H1 (cell line): ENCODE measurements at places on chromosomes 11 and 22.

GRCh38 chr11:61810671-61811175 lies 6.1 kb downstream of the FADS1 start:
- H3K36me3 ChIP-seq: peaks cover 57% of the 10 kb centered on the region
- no peak overlapping the region for H3K27ac ChIP-seq
- no peak for DNase-seq
- no peaks in the 10 kb centered on the region for H3K27me3 ChIP-seq
- H3K4me1 ChIP-seq: peaks cover 2% of the 10 kb centered on the region; the same call in 1 of the 2 replicates
- H3K4me3 ChIP-seq: no peak overlapping the region

DNA sequence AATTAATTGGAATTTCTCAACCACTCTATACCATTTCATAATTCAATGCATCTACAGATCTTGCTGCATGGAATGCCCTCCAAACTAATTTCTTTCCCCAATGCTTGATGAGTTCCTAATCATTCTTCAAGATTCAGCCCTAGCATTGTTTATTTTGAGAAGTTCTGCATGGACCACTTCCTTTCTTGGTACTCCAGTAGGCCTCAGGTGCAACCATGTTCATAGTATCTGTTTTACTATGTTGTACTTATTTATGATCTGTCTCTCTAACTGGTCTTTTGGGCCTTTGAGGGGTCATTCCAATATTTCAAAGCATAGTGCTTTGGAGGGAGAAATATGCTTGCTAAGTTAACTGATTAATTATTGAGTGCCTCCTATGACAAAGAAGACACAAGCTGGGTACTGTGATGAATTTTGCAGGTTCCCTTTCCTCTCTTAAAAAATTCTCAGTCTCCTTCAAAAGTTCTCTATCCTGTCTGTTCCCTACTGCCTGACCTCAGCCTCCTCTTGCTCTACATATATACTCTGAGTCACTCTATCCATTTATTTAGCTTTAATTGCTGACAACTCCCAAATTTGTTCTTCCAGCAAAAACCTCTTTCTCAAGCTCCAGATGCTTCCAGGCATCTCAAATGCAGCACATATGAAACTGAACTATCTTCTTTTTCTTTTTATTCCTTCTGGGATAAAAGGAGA lies 9.5 kb downstream of the MRPL17 start:
- DNase-seq: no peak
- H3K4me3 ChIP-seq: no peak overlapping the region
- H3K4me1 ChIP-seq: no peaks in the 10 kb centered on the region
- H3K27ac ChIP-seq: no peak overlapping the region
- H3K36me3 ChIP-seq: no peaks in the 10 kb centered on the region

- no peaks in the 10 kb centered on the region for H3K36me3 ChIP-seq
- no peak overlapping the region for H3K27ac ChIP-seq
- peaks cover 11% of the 10 kb centered on the region; the same call in 1 of the 2 replicates for H3K27me3 ChIP-seq
- H3K4me1 ChIP-seq: no peaks in the 10 kb centered on the region; the same call in 1 of the 2 replicates
- DNase-seq: peak; percentile 14
- H3K4me3 ChIP-seq: no peak overlapping the region
Observed at GRCh38 chr11:15943418-15944197, 412.7 kb downstream of the SOX6 start.

DNA sequence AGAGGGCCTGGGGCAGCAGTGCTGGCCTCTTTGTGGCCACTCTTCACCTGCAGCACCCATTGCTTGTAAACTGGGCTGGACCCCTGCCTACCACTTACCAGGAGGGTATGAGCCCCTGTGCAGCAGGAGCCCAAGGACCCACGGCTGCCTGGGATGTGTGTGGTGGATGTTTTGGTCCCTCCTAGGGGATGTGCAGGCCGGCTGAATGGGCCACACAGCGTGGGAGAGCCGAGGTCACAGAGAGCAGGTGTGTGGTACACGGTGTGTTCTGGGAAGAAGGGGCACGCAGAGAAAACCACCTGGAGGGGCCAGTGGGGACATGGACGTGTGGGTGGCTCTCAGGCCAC lies 19.3 kb upstream of the GNB1L start:
- no peaks in the 10 kb centered on the region; the same call in 1 of the 2 replicates for H3K4me1 ChIP-seq
- peak; percentile 49 for DNase-seq
- H3K36me3 ChIP-seq: no peaks in the 10 kb centered on the region

GRCh38 chr22:46142548-46143490 lies 7.5 kb upstream of the PPARA start:
- no peak overlapping the region for H3K4me3 ChIP-seq
- H3K36me3 ChIP-seq: no peaks in the 10 kb centered on the region
- no peaks in the 10 kb centered on the region; the same call in 1 of the 2 replicates for H3K4me1 ChIP-seq
- peaks cover 6% of the 10 kb centered on the region; the same call in 1 of the 2 replicates for H3K27me3 ChIP-seq
- H3K27ac ChIP-seq: no peak overlapping the region

- no peak overlapping the region for H3K27ac ChIP-seq
- no peak for DNase-seq
- no peak overlapping the region for H3K4me3 ChIP-seq
- peaks cover 6% of the 10 kb centered on the region; the same call in 1 of the 2 replicates for H3K36me3 ChIP-seq
Observed at GRCh38 chr22:45688600-45689080, 17.0 kb downstream of the ATXN10 start.

- peak overlapping the region; percentile 31; the same call in 1 of the 2 replicates for H3K27ac ChIP-seq
- H3K36me3 ChIP-seq: peaks cover 12% of the 10 kb centered on the region
- no peak for DNase-seq
- peak overlapping the region; percentile 70 for H3K4me3 ChIP-seq
- no peaks in the 10 kb centered on the region for H3K27me3 ChIP-seq
- H3K4me1 ChIP-seq: peaks cover 4% of the 10 kb centered on the region
Observed at GRCh38 chr22:37697538-37697835, 639 bp downstream of the TRIOBP start.

DNA sequence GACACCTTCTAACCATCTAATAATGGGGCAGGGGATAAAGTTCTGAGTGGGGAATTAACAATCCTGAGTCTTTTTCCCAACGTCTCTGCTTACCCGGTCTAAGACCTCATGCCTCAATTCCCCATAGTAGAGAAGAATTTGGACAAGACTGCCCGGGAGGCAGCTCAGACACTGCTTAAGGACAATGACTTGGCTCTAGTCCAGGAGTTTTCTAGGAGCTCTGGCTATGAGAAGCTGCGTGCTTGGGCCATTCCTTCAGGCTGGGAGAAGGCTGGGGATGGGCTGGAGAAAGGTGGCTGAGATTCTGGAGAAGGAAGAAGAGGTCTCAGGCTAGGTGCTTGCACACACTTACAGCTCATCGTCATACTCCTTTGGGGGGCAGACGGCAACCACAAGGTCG lies 19.8 kb upstream of the ABCC8 start:
- DNase-seq: no peak
- H3K27me3 ChIP-seq: no peaks in the 10 kb centered on the region
- no peaks in the 10 kb centered on the region for H3K36me3 ChIP-seq
- no peak overlapping the region for H3K4me3 ChIP-seq
